ENCODE measurements at places on chromosomes 4 and X.

- no peak for DNase-seq
Observed at GRCh38 chr4:86977621-86978184, 42.9 kb downstream of the AFF1 start.

GRCh38 chrX:125947501-125947900 lies 218.6 kb downstream of the DCAF12L2 start:
- DNase-seq, result no peak

GRCh38 chr4:10620935-10621488 lies 63.6 kb downstream of the CLNK start:
- DNase-seq, result no peak

- no peak for DNase-seq
Observed at GRCh38 chrX:18973527-18974192, 10.3 kb downstream of the PHKA2 start.

GRCh38 chr4:8112672-8113071 lies 45.9 kb downstream of the ABLIM2 start:
- DNase-seq, result no peak

GRCh38 chrX:6666624-6667023 lies 131.7 kb upstream of the VCX3A start:
- DNase-seq, result no peak

GRCh38 chr4:40719008-40719623 lies 30.6 kb upstream of the NSUN7 start:
- DNase-seq, result no peak
